ENCODE measurements at places on chromosomes 16 and 17.

GRCh38 chr17:16129441-16130205 lies 85.7 kb downstream of the NCOR1 start:
- no peak for DNase-seq

- no peak for DNase-seq
Measured at GRCh38 chr16:68183046-68183445, 52.9 kb downstream of the ESRP2 start.

DNA sequence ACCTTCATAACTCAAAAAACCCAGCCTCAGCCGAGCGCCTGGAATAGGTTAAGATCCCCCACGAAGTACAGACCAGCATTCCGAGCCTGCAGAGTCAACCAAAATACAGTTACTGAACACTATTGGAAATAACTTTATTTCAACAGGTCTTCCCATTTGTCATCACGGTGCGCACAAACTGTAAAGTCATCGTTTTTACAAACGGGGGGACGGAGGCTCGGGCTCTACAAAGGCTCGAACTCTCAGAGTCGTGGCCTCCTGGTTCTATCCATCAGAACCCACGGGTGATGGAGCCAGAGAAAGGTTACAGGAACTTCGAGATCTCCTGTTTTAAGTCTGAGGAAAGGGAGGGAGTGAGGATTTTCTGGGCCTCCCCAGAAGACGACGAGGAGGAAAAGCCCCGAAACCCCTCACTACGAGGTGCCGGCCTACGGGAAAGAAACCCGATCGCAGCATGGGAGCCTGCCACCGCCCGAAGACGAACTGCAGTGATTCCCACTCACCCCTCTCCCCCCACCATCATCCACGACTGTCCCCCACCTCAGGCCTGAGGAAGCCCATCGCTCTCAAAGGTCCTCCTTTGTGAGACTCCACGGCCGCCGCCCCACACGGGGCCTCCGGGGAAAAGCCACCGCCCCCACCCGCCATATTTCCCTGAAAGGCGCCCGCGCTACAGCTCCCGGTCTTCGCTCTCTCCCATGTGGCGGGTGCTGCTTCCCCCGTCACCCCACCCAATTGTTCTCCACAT lies 917 bp downstream of the YWHAE start:
- no peak for DNase-seq

DNA sequence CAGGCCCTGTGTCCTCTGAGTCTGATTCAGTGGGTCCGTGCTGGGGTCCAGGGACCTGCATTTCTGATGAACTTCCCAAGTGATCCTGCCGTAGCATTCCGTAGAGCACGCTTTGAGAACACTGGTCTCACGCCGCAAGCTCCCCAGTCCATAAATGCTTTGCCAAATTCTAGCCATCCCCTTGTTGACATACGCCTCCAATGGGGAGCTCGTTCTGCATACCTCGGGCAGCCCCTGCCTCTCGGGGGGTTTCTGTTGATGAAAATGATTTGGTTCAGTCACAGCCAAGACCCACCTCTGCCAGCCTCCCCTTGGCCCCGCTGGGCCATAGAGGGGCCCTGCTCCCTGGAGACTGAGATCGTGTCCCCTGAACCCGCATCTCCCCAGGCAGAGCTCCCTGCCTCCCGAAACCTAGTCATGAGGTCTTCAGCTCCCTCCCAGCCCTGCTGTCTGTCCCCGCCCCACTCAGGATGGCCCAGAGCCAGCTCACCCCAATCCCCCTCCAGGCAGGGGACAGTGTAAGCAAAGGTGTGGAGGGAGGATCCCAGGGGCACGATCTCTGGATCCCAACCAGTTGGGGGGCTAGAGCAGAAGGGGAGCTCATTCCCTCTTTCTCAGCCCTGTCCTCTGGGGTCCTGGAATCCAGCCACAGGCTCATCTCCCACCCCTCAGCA lies 16.2 kb upstream of the SPNS2 start:
- no peak for DNase-seq

DNA sequence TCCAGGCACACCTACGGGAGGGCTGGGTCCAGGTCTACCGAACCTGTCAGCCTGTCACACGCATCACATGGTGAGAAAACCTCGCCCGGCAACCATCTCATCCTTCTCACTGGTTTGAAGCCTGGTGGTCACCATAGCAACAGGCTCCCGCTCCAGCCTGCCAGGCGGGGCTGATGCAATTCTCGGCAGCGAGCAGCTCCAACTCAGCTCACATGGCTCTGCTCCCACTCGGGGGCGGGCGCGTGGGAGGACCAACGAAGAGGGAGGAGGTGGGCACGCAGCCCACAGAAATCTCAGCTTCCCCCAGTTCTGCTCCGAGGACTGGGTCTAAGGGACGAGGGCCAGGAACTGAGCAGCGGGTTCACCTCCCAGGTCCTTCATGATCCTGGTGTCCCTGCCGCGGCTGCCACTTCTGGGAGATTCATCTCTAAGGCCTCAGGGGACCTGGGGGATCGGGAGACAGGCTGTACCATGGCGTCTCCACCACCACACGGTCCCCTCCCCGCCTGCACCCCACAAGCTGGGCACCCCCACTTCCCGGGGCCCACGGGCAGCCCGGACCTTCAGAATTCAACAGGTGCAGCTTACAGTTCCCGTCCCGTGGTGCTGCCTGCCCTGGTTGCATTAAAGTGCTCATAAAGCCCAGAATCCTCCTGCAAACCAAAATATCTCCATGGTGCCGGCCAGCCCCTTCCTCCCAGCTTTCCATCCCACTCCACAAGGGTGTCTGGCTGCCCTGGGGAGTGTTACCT lies 25.8 kb downstream of the ABR start:
- DNase-seq, result peak; percentile 32

GRCh38 chr16:87723226-87723623 lies 42.6 kb downstream of the KLHDC4 start:
- DNase-seq, result peak; percentile 50

GRCh38 chr16:19167710-19168370 lies at the start of gene SYT17:
Gene SYT17 (plus strand): TSS chr16:19168240. CDS start chr16:19168647, 407 bp downstream.
- DNase-seq, result no peak

DNA sequence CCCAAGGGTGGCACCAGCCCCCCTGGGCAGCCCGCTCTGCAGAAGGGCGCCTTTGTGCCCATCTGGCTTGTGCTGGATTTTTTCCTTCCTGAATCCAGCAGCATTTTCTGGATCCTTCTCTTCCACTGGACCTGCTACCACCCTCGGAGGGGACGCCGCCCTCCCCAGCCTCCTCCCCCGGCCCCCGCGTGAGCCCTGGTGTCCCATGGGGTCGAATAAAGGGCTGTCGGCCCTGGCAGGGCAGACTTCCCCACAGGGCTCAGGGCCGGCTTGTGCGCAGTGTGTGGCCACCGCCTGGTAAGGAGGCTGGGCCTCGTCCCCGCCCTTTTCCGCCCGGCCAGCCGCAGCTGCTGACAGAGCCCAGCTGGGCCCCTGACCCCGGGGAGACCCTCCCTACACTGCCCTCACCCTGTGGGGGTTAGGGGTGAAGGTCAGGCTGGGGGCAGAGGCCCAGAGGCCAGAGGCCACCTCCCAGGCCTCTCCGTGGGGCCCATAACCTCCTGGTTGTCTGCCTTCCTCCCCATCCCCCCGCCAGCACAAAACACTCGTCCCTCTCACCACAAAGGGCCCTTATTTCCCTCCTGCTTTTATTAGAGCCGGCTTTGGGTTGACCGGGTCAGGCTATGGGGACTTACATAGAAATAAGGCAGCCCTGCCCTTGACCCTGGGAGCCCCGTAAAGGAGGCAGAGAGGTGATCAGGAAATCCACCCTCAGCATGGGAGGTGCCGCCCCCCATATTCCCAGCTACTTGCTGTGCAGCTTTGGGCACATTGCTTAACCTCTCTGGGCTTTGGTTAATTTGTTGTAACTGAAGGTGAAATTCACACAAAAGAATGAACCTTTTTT lies 179.3 kb upstream of the CIBAR2 start:
- DNase-seq, result no peak

DNA sequence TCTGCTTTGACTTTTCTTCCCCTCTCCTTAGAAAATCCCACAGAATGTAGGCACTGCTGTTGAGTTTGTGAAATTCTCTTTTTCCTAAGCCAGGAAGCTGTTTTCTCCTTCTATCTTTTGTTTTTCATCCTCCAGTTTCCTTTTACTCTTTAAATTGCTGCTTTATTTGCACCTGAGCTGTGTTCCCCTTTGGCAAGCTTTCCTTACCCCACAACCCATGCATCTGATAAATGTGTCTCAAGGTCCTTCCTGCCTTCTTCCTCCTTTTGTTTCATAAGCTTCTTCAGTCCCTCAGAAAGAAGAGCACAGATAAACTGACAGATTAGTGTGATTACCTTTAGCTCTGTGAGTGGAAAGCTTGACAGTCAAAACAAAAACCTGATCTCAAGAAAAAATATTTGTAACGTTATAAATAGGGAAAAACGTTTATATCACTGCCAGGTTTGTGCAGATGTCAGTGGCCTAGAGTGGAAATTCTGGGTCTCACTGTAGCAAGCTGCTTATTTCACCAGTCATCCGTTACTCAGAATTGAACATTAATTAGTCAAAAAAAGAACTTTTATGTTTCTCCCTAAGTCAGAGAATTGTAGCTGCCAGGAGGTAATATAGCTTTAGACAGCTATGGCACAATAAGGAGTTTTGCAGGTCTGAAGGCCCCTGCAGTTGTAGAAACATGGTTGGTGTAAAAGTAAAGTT lies 23.6 kb downstream of the GSDMB start:
- no peak for DNase-seq

DNA sequence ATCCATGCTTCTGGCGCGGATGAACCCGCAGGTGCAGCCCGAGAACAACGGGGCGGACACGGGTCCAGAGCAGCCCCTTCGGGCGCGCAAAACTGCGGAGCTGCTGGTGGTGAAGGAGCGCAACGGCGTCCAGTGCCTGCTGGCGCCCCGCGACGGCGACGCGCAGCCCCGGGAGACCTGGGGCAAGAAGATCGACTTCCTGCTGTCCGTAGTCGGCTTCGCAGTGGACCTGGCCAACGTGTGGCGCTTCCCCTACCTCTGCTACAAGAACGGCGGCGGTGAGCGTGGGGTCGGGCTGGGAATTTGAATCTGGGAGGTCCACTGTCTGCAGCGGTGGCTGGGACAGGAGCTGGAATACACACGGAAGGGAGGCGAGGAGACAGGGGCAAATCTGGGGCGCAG lies 904 bp downstream of the SLC6A2 start:
- DNase-seq, result no peak

- DNase-seq, result no peak
Measured at GRCh38 chr17:34218748-34219147, 36.3 kb upstream of the CCL2 start.

- no peak for DNase-seq
Measured at GRCh38 chr16:4790871-4791270, 2.7 kb upstream of the SEPTIN12 start.

DNA sequence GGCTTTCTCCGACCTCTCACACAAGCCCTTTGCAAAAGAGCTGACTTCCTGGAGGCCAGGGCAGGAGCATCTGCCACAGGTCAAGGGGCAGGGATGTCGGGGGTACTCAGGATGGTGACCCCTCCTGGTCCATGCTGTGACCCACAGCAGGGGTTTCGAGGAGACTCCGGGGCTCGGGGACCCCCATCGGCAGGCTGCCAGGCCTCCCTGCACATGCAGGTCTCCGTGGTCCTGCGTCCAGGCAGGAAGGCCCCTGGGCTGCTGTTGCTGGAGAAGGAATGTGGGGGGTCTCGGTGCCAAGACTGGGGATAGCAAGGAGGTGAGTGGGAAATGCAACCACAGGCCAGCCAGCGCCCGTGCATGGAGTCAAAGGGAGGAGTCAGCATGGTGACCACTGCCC lies 11.6 kb downstream of the NATD1 start:
- DNase-seq, result no peak

GRCh38 chr17:74342224-74342623 lies 16.2 kb downstream of the KIF19 start:
- DNase-seq, result no peak

GRCh38 chr17:60345233-60345632 lies 46.7 kb downstream of the USP32 start:
- no peak for DNase-seq

GRCh38 chr17:21212826-21213637 lies 929 bp downstream of the TMEM11 start:
- no peak for DNase-seq

DNA sequence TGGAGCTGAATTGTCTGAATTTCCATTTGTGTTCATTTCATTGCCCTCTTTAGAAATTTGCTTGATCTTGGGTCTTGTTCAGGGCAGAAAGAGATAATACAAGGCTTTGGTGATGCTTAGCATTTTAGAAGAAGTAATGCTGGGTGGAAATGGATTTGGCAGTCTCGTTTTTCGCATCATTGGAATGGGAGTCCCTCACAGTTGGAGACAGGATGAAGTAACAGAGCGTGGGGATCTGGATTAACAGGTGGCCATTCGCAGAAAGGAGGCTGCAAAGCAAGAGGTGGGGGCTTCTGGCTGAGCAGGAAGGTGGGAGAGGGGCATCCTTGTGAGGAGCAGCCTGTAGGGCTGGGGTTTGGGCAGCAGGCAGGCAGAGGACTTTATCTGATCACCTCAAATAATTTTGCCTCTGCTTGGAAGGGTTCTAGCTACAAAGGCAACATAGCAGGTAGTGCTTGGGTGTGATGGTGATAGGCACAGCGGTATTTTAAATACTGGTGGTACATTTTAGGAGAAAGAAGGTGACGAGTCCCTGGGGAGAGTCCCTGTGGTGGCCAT lies 17.0 kb downstream of the KSR1 start:
- no peak for DNase-seq

GRCh38 chr17:30132615-30133014 lies 16.0 kb downstream of the NSRP1 start:
- DNase-seq, result no peak

DNA sequence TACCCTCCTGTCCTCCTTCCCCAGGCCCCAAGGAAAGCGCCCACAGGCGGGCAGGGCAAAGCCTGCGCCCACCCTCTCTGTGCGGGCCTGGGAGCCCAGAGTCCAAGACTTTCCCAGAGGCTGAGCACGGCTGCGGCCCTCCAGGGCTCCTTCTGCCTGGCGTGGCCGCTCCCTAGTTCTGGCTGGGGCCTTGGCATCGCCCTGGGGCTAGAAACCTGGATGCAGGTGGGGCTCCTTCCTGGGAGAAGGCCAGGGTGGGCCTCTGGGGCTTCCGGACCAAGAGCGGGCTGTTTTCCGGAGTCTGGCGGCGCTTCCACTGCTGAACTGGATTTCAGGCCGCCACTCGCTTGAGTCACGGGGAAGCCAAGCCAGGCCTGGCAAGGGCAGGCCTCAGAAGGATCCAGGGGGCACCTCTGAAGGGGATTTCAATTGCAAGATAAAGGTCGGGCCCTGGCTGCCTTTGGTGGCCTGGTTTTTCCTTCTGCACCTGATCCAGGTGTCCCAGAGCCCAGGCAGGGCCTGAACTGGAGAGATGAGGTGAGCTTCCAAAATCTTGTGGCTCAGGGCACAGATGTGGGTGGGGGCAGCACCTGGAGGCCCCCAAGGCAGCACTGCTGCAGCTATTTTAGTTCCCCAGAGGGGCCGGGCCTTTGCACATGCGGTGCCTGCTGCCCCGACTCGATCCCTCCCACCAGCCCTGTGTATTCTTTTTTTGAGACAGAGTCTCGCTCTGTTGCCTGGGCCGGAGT lies 227.4 kb downstream of the MRTFB start:
- DNase-seq, result no peak

GRCh38 chr16:21650521-21650920 lies 1.9 kb downstream of the IGSF6 start:
- DNase-seq, result no peak

- no peak for DNase-seq
Measured at GRCh38 chr16:75576384-75576811, 10.2 kb downstream of the GABARAPL2 start.

- DNase-seq, result no peak
Measured at GRCh38 chr16:5065326-5065725, 430 bp downstream of the C16orf89 start.
